ENCODE measurements at places on chromosomes 7 and 10.

DNA sequence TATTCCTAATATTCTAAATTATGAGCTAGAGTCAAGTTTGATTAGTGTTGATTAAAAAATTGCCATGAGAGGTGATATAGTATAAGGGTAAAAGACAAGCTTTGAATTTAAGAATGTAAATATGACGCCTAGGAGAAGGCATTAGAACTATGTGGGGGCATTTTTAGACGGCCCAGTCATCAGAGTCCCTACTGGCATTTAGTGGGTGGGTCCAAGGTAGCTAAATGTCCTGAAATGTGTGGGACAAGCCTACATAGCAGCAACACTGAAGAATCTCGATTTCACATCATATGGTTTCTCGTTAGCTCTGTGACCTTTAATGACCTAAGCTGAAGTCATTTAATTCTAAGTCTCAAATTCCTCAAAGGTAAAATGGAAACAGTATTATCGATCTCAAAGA is 133.5 kb downstream of the SGMS1 start:
- no peak for DNase-seq

DNA sequence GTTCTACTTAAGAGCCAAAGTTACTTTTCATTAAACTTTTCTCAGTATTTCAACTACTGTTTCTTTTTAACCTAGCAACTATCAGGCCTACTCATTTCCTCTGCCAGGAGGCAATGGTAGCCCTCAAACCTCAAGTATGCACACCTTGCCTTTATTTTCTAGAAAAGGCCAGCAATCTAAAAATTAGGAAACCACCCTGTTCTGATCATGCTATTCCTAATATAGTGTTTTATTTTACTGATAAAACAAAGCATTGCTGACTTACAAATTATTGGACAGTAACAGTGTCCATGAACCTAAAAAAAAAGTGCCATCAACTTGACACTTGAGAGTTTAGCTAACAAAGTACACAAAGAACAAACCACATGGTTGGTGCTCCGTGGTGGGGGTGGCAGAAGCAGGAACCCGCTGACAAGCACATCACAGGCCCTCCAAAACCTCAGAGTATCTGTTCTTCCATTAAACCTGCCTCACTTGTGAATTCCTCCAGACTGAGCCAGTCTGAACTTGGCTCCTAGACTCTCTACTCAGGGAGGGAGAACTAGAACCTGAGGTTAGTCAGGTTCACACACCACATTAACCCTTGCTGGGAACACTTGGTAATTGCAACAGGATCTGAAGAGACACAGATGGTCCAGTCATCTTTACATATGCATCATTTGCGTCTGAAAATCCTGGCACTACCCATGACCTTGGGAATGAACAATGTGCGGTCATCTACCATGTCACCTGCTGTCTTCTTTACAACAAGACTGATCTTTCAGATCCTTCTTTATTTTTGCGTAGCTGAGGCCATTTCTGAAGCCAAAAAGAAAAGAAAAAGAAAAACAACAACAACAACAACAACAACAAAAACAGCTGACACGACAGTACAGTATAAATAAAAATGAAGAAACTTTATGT is 31.9 kb downstream of the PIP4K2A start:
- DNase-seq, result no peak

DNA sequence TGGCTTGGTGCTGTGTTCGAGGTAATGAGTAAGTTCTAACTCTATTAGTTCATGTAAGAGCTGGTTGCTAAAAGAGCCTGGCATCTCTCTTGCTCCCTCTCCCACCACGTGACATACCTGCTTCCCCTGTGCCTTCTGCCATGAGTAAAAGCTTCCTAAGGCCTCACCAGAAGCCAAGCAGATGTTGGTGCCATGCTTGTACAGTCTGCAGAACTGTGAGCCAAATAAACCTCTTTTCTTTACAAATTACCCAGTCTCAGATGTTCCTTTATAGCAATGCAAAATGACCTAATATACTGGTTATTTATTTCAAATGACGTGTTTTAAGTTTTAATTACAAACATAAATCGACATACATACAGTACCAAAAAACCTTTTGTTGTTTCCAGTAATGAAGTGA is 101.7 kb upstream of the DNAJC1 start:
- no peak for DNase-seq

- no peak for DNase-seq
Measured at GRCh38 chr7:133560900-133561299, 308.0 kb downstream of the EXOC4 start.

DNA sequence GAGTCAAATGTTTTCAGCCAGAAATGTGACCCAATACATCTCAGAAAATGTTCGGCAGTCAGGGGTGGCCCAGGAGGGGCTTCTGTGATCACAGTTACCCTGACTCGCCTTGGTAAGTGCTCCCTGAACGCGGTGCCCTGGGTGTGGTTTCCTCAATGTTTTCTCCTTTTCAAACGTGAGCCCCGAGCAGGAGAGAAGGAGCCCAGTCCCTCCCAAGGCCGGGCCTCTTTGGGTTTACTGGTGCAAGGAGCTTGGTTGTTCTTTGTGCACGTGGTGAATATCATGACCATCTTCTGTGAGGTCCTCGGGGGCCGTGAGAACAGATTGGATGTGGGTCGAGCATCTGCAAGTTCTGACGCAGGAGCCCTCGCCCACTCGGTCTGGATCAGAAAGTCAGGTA is 55.8 kb upstream of the VIPR2 start:
- no peak for DNase-seq

- DNase-seq, result no peak
Measured at GRCh38 chr7:22120391-22121053, 174.8 kb upstream of the CDCA7L start.
